HFF-Myc (cell line): ENCODE measurements at places on chromosomes 5 and 9.

- no peak for DNase-seq
Observed at GRCh38 chr5:68147659-68148058, 67.9 kb upstream of the PIK3R1 start.

DNA sequence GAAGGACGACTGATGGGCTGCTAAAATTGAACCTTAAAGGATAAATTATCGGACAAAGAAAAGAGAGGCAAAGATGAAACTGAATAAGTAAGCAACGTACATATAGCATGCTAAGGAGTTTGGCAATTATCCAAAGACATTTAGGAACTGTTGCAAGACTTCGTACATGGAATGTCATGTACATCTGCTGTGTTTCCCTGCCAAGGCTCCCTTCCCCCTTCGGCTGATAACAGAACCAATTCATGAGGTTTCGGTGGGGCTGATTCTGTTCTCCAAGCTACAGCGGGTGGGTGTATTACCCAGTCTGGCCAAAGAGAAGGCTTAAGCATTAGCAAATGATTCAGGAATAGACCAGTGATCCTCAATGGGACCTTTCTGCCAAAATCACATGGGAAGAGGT, 190.9 kb upstream of the FREM1 start:
- no peak for DNase-seq

- no peak for DNase-seq
Observed at GRCh38 chr9:34256987-34257585, 72.0 kb downstream of the KIF24 start.

- no peak for DNase-seq
Observed at GRCh38 chr5:133316346-133317343, 264.8 kb downstream of the HSPA4 start.

GRCh38 chr9:75139201-75139600, 50.9 kb downstream of the OSTF1 start:
- DNase-seq = no peak

GRCh38 chr5:119071561-119071995, 691 bp downstream of the DMXL1 start:
- DNase-seq = no peak

GRCh38 chr9:79657891-79658290, 86.1 kb downstream of the TLE4 start:
- no peak for DNase-seq

- no peak for DNase-seq
Observed at GRCh38 chr9:136170006-136170901, 34.7 kb downstream of the LHX3 start.

DNA sequence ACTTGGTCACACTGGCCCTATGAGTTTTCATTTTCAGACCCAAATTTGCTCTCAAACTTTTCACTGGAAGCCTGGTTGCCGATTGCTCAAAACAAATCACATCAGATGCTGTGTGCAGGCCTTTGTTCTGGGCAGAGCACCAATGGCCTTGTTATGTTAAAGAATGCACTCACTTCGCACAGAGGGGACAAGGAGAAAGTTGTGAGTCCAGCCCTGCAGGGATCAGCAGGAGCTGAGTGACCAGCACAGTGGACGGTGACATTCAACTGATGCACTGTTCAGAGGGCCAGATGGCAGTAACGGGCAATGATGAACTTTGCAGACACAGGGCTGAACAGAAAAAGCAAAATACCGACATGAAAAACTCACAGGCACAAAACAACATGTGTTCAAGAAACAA, 86.1 kb downstream of the BARX1 start:
- no peak for DNase-seq

GRCh38 chr5:65955746-65956145, 29.4 kb downstream of the ERBIN start:
- no peak for DNase-seq

- DNase-seq = no peak
Observed at GRCh38 chr5:138833080-138833479, 42.1 kb downstream of the LRRTM2 start.

DNA sequence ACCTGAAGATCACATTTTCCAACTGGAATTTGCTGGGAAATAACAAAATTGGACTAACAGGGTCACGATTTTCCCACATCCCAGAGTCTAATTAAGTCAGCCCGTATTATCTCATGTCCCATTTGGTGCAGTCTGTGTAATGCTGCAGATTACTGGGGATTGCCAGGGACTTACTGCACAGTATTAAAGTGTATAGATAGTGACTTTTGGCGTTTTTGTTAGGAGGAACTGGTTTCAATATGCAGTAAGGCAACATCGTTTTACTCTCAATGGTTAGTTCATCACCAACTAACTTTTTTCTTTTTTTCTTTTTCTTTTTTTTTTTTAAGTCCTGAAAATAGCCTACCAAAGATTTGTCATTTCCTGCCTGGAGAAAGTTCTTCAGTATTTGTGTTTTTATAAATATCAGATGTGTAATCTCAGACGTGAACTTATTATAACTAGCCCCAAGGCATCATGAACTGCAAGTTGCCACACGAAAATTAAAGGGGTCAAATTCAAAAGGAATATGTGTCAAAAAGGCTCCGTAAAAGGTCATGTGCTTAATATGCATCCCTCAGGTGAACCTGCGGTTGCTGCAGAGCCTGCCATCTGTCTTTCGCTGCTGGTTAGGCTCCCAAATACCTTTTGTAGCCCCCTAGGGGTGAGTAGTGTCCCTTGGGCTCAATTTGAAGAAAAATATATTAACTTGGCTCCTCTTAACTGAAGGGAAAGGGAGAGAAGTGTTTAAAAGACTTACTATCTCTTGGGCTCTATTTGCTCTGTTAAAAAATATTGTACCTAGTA, 176.7 kb upstream of the ADAMTSL1 start:
- peak; percentile 9 for DNase-seq

- no peak for DNase-seq
Observed at GRCh38 chr5:57537811-57538210, 55.2 kb upstream of the ACTBL2 start.

GRCh38 chr9:32899761-32900160, 101.7 kb downstream of the APTX start:
- DNase-seq = no peak
